ENCODE measurements at places on chromosomes 3 and 15.

DNA sequence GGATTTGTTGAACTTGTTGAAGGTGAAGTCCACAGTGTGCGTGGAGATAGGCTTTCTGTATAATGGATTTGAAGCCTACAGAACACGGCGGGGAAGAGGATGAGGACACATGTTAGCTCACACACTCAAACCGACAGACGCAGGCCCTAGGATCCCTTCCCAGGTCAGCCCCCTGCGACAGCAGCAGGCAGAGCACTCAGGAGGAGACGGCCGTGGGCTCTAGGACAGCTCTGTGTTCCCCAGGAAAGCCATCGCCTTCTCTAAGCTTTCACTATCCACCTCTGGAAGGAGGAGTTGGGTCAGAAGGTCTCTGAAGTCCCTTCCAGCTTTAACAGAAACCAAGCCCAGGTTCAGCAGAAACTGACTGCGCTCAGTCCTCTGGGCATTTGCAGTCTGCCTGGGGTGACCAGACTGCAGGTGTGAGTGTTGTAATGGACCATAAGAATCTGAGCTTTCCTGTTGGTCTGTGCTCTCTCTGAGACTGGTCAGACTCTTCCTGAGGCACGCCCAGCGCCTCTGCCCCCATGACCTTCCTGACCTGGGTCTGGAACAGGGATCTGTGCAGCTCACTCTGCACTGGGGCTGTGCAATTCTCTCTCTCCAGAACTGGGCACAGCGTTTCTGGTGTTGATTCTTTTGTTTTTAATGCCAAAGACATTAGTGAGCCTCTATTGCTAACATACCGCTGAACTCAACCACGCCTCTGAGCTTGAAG lies 33.5 kb downstream of the UMPS start:
- no peak for DNase-seq

DNA sequence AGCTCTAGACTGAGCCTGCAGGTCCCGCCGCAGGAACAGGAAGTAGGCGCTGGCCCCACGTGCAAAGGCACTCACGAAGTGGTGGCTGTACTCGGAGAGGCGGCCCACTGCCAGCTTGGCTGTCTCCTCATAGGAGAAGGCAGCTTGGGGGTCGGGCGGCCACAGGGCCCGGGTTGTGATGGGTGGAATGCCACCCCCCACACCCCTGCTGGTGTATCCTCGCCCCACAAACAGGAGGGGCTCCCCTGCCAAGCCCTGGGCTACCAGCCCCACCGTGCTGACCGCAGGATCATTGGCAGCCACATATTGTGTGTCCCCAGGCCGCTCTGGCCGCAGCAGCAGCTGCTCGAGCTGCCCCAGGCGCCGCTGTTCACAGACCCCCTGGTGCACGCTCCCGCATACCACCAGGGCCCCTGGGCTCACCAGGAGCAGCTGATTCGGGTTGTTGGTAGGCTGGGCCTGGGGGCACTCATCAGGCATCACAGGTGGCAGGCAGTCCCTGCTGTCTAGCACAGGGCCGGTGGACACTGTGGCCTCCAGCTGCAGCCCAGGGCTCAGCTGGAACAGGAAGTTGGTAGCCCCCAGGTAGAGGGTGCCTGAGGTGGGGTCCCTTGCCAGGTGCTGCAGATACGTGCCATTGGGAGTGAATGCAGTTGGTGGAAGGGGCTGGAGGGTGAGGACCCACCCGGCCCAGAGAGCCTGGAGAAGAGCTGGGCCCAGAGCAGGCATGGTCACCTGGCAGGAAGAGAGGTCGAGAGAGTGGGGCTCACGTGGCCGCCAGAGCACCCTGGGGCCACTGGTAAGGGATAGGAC lies 5.8 kb downstream of the PLXNB1 start:
- no peak for DNase-seq

GRCh38 chr15:58019503-58020376 lies 45.8 kb downstream of the ALDH1A2 start:
- peak; percentile 25 for DNase-seq

DNA sequence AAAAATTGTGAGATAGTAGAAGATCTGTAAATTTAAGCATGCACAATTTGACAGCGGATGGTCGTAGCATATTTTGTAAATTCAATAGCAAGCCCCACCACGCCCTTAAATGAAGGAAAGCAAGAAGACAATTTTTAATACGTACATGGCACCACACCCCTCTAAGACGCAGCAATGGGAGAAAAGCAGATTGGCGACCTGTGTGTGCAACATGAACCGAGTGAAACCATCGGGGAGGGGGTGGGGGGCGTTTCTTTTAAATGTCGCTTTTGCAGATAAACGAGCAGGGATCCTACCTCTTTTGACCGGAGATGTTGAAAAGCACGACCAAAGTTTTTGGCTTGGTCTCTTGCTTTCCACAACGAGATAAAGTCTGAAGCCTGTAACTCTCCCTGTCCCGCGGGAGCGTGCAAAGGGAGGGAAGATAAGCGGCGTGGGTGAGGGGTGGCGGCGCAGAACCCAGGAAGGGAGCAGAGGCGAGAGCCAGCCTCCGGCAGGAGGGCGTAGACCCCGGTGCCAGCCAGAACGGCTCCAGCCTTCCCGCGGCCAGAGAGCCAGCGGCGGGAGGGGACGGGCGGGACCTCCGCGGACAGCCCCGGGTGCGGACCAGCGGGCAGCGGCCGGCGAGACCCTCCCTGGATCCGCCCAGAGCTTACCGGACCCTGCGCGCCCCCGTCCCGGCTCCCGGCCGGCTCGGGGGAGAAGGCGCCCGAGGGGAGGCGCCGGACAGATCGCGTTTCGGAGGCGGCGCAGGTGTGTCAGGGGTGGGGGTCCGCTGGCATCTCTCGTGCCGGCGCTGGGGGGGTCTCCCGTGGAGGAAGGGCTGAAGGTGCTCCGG lies at the start of gene CHL1:
Gene CHL1, plus strand, starts transcription at position 453 of the 838 bp plus-strand sequence. CDS start 123,014 bp downstream, outside the sequence.
- no peak for DNase-seq

- DNase-seq: peak; percentile 67
Observed at GRCh38 chr15:84685304-84685703, 27.3 kb upstream of the NMB start.

DNA sequence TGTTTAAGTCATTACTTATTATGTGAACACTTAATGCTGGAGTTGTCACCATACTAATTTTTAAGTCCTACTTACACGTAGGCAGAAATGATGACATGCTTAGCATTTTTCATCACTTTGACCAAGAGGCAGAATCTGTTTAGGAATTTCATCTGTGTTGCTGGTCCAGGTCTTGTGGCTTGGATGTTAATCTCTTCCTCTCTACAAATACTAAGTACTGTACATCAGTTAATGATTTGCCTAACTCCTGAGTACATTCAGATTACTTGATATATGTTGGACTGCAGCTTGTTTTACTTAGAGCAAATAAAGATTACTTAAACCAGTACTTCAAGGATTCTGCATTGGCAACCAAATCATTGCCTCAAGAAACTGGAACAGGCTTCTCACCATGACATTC lies 8.6 kb downstream of the SNRK start:
- DNase-seq: no peak

Measured in AG09309 (cell line).